ENCODE measurements at places on chromosomes 7 and 10.

DNA sequence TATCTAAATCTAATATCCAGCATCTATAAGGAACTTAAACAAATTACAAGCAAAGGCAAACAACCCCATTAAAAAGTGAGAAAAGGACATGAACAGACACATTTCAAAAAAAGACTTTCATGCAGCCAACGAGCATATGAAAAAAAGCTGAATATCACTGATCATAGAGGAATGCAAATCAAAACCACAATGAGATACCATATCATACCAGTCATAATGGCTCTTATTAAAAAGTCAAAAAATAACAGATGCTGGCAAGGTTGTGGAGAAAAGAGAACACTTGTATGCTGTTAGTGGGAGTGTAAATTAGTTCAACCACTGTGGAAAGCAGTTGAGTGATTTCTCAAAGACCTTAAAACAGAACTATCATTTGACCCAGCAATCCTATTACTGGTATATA lies 334.4 kb upstream of the CACNA2D1 start:
- DNase-seq: no peak

GRCh38 chr10:45155784-45156183 lies 155.1 kb downstream of the ZNF22 start:
- DNase-seq: no peak

- DNase-seq: no peak
Observed at GRCh38 chr7:107450970-107451369, 18.9 kb upstream of the GPR22 start.

GRCh38 chr7:90945104-90945787 lies 319.0 kb upstream of the FZD1 start:
- DNase-seq: no peak

GRCh38 chr7:136664537-136664936 lies 203.9 kb upstream of the CHRM2 start:
- no peak for DNase-seq

DNA sequence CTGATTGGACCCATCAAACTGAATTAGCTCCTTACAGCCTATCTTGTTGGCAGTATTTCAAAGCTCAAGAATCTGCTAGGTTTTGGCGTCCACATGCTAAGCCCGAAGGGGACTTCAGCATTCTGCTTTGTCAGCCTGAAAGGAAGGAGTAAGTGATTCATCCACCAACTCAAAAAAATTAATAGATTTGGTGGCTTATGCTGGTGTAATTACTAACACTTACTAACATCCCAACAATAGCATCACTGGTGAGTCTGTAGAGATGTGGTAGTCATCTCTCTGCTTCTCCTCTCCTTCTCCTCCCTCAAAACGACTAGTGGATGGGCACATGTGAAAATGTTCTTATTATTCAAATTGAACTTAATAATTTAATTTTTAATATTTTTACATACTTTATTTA lies 53.8 kb upstream of the EGR2 start:
- no peak for DNase-seq

DNA sequence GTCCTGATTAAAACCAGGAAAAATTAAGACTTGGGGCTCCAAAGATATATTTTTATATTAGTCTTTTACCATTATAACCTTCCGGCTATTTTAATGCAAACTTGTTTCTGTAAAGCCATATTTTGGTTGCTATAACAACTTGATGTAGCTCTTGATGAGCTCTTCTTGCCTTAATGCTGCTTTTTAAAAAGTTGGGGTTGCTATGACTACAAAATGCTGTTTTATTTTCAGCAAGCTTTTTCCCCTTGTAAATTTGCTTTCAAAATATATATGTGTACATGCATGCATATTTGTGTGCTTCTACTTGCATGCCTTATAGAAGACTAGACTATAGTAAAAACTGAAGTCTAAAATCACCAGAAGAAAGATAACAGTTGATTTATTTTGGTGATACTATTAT lies 99.7 kb downstream of the CSTF2T start:
- no peak for DNase-seq
